ENCODE measurements at places on chromosomes 2 and 18.

DNA sequence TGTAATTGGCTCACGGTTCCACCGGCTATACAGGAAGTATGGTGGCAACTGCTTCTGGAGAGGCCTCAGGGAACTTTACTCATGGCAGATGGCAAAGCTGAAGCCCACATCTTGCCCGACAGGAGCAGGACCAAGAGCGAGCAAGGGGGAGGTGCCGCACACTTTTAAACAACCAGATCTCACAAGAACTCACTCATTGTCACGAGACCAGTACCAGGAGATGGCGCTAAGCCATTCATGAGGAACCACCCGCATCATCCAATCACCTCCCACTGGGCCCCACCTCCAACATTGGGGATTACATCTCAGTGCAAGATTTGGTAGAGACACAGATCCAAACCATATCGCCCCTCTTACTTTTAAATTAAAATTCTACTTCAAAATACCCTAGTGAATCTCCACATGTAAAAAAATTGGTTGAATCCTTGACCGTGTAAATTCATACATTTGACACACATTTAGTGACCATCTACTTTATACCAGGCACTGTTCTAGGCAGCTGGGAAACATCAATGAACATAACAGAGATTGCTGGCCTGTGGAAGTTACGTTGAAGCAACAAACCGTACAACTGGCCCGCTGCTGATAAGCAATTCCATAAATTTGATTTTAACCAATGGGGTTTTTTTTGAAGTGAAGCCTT, 87.6 kb downstream of the ALPK2 start:
- no peak for DNase-seq

- DNase-seq = no peak
Measured at GRCh38 chr2:160087854-160088745, 25.7 kb upstream of the PLA2R1 start.

DNA sequence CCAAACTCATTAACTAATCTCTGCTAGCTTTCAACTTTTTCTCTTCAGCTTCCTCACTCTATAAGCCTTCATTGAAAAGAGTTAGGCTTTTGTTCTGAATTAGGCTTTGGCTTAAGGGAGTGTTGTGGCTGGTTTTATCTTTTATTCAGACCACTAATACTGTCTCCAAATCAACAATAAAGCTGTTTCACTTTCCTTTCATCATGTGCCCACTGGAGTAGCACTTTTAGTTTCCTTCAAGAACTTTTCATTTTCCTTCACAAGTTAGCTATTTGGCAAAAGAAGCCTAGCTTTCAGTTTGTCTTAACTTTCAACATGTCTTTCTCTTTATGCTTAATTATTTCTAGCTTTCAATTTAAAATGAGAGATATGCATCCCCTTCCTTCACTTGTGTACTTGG, 271.7 kb upstream of the FSIP2 start:
- DNase-seq = no peak

- DNase-seq = no peak
Measured at GRCh38 chr18:35324926-35325655, 19.1 kb downstream of the ZNF24 start.

GRCh38 chr2:209451209-209451834, 27.5 kb downstream of the MAP2 start:
- no peak for DNase-seq

DNA sequence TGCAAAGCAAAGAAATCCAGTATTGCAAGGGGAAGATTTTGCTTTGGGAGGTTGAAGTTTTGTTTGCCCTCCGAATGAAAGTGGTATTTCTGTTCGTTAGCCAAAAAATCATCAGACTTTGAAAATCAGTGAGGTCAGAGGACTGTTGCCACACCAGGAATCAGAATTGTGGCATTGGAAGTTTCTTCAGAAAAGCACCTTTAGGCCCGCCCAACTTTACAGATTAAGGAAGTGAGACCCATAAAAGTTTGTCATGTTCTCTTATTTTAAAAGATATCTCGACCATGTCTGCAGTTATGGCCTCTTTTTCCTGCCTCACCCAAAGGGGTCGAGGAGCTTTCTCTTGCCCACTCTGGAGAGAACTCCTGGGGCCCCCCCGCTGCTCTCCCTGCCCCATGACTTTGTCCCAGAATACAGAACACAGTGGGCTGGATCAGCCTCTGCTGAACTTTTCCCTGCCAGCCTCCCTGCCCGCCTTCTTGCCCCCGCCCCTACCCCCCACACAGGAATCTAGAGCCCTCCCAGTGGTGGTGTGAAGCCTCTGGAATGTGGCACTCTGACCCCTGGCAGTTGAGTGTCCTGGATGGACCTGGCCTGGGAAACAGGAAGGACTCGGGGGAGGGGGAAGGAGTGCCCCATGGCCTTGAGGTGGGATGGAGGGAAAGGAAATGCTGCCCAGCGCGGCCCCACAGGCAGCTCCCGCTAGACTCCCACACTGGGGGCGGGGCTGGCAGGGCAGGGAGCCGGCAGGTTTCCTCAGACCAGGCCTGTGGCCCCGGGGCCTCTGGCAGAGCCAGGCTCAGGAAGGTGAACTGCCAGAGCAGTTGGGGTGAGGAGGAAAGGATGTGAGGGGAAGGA, 25.3 kb downstream of the CRIM1 start:
- no peak for DNase-seq

DNA sequence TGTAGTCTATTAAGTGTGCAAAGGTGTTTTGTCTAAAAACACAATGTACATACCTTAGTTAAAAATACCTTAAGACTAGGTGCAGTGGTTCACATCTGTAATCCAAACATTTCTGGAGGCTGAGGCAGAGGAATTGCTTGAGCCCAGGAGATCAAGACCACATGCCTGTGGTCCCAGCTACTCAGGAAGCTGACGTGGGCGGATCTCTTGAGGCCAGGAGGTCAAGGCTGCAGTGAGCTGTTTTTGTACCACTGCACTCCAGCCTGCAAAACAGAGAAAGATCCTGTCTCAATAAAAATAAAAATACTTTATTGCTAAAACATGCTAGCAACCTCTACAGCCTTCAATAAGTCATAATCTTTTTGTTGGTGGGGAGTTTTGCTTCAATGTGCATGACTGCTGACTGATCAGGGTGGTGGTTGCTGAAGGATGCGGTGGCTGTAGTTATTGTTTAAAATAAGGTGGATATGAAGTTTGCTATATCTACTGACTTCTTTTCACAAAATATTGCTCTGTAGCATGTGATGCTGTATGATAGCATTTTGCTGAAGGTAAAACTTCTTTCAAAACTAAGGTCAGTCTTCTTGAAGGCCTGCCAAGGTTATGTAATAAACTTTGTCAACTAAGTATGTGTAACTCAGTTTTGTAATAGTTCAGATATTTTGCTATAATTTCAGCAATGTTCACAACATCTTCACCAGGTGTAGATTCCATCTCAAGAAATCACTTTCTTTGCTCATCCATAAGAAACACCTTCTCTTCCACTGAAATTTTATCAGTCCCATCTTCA, 1238.0 kb upstream of the NRXN1 start:
- no peak for DNase-seq

GRCh38 chr2:170238776-170239175, 60.8 kb downstream of the MYO3B start:
- no peak for DNase-seq

DNA sequence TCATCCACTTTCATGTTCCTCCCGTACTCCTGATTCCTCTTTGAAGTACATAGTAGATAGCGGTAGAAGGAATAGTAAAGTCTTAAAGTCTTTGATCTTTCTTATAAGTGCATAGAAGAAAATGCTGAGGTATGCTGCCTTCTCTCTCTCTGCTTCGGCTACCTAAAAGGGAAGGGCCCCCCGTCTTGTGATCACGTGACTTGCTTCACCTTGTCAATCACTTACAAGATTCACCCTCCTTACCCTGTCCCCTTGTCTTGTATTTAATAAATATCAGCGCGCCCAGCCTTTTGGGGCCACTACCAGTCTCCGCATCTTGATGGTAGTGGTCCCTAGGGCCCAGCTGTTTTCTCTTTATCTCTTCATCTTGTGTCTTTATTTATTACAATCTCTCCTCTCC, 932.2 kb upstream of the FANCL start:
- no peak for DNase-seq

DNA sequence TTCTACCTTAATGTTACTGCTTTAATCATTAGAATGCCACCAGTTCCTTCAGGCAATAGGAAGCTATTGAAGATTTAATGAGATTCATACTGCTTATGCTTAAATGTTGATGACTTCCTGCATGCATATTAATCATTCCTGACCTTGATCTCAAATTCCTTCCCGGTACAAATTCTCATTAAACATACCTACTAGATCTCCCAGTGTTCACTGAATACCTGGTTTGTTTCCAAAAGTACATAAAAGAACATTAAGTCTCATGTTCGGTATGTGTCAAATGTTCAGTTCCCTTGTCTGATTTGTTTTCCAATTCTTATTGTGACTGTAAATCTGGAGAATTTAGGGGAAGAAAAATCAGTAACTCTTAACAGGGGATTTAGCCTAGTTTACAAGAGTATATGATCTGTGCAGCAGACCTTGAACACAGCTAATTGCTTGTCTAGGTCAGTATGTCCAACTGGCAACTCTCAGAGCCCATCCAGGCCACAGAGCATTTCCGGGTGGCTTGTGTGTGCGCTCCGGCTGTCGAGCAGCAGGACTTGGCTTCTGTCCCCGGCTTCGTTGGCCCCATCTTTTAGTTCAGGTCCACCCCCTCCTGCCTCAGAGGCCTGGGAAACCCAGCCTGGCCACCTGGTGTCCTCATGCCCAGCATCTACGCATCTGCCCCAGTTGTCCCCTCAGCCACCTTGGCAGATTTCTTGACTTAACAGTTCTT, 13.1 kb downstream of the METAP1D start:
- DNase-seq = no peak

GRCh38 chr18:41938445-41938844, 16.6 kb upstream of the PIK3C3 start:
- DNase-seq = no peak

GRCh38 chr18:66676699-66677098, 72.8 kb upstream of the CDH19 start:
- no peak for DNase-seq

DNA sequence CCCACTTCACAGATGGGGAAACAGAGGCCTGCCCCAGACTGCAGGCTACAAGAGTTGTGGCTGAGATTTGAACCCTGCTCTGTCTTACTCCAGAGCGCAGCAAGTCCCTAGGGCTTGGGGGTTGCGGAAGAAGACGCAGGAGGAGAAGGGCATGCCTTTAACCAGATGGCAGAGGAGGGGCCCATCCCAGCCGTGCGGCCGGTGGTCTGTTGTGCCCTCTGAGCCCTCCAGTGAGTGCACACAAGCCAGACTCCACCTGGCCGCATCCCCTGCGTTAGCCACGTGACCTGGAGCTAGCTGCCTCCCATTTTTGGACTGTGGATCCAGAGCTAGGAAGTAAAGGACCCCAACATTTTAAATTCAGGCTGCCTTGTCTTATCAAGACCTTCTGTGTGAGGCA, 2.8 kb downstream of the KCNIP3 start:
- DNase-seq = no peak

- no peak for DNase-seq
Measured at GRCh38 chr2:70691497-70692140, 76.4 kb downstream of the ADD2 start.

Measured in stimulated activated CD8-positive, alpha-beta memory T cell treated with anti-CD3 and anti-CD28 coated beads, Interleukin-4, amount 100 ng/mL, for 1 hour (primary cell).